ENCODE measurements at places on chromosomes 13 and 19.
A peak's percentile ranks its signal among the peaks of the same experiment; 100 is the strongest.

DNA sequence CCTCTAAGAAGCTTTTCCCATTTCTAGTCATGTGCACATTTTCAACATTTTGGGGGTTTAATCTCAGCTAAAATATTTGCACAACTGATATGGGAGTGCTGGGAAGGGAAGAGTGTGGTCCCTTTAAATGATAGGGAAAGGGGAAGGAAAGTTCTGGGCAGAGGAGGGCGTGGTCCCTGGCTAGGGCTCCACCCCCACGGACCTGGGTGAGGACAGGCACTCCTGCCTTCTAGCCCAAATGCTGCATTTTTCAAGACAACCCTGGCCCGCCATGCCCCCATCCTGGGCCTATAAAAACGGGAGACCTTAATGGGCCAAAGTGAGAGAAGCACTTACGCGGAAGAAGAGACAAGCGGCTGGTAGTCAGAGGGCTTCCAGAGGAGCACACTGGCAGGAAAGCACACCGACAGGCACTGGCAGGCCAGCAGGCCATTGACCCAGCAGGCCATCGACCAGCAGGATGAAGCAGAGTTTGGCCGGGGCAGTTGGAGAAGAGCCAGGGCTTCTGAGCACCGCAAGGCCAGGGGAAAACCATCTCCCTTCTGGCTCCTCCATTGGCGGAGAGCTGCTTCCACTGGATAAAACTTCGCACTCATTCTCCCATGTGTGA, 266.7 kb downstream of the SPRY2 start:
- no peak for DNase-seq

- no peak for DNase-seq
Observed at GRCh38 chr19:16428372-16429036, 43.3 kb downstream of the EPS15L1 start.

- DNase-seq: no peak
Observed at GRCh38 chr19:47100290-47100689, 13.3 kb downstream of the ZC3H4 start.

DNA sequence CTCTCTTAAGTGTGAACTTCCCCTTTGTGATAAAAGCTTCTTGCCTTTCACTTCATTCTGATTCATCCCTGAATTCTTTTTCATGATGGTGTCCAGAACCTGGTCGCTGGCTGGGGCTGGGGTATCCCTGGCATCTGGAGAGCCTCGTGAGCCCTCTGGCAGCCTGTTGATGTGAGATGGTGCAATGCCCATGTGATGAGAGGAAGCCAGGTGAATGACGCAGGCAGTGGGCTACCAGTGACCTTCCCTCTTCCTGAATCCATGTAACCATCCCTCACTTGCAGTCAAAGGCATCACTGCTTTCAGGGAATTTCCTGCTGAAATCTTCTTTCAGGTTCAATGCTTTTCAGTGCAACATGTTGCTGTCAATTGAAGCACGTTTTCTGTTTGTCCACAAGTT, 158.6 kb upstream of the SLC10A2 start:
- DNase-seq: no peak

DNA sequence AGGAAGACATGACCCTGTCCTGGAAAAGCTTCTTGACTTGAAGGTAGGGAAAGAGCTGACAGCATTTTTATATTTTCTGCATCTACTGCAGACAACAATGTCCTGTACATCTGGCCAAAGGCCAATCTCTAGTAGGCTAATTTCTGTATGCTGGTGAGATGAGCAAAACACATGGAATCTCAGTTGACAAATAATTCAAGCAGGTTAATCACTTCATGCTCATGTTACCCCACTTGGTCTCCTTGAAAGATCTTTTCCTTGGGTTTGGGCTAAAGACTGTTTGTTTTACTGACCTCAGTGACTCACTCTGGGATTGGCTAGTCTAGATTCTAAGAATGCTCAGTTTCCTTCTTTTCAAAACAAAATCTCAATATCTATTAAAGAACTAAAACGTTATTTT, 298.8 kb downstream of the LMO7 start:
- DNase-seq: no peak

DNA sequence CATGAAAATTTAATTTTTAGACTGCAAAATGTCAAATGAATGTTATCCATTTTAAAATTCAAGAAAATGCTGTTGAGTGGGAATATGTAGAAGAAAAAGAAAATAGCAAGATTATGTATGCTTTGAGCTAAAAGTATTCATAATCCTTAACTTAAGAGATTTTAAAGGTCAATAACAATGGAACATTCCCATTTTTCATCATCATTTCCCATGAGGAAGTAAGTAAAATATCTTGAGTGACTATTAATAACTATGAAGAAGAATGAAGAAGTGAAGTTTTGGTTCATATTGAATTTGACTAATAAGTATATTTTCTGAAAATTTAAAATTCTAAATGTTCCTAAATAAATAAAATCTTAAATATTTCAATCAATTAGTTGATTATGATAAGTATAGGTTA, 273.4 kb downstream of the DACH1 start:
- DNase-seq: no peak

DNA sequence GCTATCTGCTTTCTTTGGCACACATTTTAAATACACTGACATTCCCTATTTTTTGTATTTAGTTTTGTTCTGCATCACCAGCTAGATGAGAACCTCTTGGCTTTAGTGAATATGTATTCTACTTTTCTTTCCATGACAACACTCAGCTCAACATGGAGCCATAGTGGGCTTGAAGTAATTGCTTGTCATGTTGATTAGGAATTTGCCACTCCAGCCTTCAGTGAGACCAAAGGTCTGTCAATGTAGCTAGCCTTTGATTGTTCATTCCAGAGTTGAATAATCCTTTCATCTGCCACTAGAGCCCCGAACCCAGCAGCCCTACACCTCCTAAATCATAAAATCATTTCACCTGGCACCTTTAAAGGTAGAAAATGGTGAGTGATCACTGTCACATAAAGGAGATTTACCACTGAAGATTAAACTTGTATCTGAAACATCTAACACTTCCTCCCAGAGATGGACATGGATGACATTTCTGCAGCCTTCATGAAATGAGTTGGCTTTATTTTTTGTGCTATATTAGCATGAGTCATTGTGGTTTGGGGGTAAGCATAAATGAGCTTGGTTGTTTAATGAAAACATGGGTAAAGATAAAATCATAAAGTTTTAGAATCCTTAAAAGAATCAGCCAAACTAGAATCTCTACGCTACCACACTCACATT, 29.2 kb upstream of the GARRE1 start:
- DNase-seq: no peak

DNA sequence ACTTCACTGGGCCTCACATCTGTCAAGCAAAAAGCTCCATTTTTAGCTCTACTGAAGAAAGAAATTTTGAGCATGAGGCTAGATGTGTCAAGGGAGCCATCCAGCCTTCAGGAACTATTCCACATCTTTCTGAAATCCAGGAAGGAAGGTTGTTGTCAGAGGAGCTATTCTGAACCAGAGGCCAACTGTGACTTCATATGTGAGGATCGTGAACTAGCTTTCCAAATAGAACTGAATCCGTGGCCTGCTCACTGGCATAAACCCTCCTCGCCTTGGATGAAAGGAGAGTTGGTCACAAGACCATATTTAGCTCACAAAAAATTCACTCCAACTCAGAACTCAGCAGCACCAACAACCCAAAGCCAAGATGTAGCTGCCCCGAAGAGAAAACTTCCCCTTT, 195.8 kb downstream of the FOXO1 start:
- no peak for DNase-seq

- no peak for DNase-seq
Observed at GRCh38 chr13:39099231-39099630, 61.0 kb downstream of the NHLRC3 start.

DNA sequence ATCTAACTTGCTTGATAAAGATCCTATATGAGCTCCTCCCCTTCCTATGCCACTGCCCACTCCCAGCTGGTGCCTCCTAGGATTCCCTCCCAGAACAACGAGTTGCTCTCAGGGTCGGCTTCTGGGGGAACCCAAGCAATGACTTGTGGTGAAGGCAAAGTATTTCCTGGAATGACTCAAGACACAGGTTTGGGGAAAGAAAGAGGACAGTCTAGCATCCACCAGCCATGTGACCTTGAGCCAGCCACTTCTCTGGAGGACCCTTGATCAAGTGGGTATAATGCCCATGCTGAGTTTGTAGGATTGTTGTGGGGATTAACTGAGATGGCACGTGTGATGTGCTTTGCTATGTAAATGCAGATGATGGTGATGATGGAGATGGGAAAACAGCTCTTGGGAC, 33.0 kb downstream of the MBD3L2B start:
- no peak for DNase-seq

DNA sequence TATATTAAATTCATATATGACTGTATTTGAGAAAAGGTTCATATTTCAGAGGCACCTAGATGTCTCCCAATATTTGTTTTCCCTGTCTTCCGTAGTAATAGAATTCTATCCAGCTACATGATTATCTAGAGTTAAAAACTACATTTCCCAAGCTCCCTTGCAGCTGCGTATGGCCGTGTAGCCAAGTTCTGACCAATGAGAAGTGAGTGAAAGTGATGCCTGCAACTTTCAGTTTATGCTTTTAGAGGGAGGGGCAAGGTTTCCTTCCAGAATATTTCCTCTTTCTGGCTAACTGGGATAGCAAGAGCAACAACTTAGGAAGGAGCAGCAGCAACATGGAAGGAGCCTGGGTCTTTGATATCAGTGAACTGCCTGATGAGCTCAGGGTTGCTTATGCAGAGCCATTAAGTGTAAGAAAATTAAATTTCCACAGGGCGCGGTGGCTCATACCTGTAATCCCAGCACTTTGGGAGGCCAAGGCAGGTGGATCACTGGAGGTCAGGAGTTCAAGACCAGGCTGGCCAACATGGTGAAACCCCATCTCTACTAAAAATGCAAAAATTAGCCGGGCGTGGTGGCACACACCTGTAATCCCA, 23.2 kb upstream of the CYP2A13 start:
- DNase-seq: no peak

DNA sequence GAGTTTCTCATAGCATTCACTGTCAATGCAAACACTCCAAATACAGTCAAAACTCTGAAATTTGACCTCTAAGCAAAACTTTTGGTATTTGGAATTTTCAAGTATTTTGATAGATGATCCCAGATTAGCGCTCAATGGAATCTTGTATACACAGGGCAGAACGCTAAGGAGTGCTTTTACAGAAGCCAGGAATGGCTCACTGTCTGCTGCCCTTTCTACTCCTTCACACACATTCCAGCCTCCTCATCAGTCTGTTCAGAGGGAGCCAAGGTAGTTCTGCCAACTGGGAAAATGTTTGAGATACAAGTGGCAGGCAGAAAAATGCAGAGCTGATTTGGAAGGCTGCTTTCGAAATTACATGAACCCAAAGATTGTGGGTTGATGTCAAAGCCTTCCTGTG, 4.4 kb upstream of the STARD13 start:
- no peak for DNase-seq

GRCh38 chr19:3057275-3057714, 5.0 kb downstream of the TLE5 start:
- DNase-seq: no peak

GRCh38 chr13:44240611-44241145, 132.9 kb upstream of the SERP2 start:
- DNase-seq: no peak

DNA sequence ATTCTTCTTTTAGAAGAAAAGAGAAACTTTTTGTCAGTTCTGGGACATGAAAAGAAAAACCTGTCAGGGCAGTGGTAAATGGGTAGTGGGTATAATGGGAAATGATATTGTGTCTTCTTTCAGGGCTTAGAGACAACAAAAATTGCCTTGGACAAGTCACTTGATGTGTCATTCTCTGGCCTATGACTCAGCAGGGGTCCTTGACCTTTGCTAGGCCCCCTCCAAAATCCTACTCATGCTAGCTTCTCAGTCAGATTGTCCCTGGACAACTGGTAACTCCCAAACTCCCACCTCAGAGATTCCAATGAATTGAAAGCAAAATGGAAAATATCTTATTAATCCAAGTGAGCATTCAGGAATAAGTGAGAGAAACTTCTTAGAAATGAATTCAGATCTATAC, 258.8 kb upstream of the SPRY2 start:
- DNase-seq: no peak

DNA sequence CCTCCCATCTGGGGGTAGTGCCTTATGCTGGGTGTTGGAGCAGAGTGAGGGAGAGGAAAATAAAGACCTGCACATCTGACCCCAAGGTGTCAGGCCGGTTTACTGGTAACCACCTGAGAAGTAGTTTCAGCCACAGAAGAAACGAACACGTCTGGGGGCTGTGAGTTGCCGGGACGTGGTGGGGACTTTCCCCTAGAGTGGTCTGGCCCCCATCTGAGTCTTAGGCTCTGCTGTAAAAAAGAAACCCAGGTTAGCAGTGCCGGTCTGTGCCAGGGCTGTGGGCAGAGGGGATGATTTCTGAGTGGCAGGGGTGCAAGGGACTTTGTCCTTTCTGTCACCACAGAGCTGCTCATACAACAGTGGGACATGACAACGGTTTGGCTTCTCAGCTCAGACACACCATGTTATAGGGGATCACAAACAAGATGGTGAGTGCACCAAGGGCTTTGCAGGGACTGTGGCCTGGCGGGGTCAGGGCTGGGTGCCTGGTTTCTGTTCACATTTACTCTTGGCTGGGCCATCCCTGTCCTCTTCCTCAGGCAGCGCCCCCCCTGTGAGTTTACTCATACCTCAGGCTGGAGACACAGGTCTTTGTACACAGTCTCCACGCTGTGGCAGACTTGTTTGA, 9.0 kb downstream of the GCDH start:
- no peak for DNase-seq

GRCh38 chr19:3981736-3982681, 3.3 kb downstream of the EEF2 start:
- no peak for DNase-seq

GRCh38 chr19:18205200-18205892, 1.5 kb upstream of the RAB3A start:
- DNase-seq: peak; percentile 41

- DNase-seq: no peak
Observed at GRCh38 chr13:63409791-63410351, 1994.2 kb upstream of the PCDH20 start.

GRCh38 chr19:28705008-28705407, 507.9 kb downstream of the UQCRFS1 start:
- no peak for DNase-seq

GRCh38 chr19:45346449-45346848, 5.9 kb downstream of the KLC3 start:
- DNase-seq: no peak

DNA sequence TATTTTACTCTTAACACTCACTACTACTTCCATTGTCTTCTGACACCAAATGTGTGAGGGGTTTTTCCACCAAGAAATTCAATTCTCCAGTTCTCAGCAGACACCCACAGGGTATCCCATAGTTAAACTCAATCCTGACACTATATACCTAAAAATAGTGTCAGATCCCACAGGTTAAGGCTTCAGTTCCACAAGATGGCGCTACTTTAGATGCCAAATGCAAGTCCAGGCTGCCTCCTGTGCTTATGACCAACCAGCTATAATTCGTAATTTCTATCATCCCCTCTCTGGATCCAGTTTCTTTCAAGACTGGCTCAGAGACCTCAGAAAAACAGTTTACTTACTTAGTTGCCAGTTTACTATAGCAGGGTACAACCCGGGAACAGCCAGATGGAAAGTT, 1146.2 kb upstream of the SPRY2 start:
- DNase-seq: no peak

- DNase-seq: no peak
Observed at GRCh38 chr13:42119875-42120274, 71.4 kb downstream of the DGKH start.

GRCh38 chr13:27442797-27443196, 7.6 kb downstream of the MTIF3 start:
- no peak for DNase-seq
